Stimulated activated CD4-positive, alpha-beta T cell treated with anti-CD3 and anti-CD28 coated beads, Interleukin-15, amount 100 ng/mL, for 1 hour (primary cell): ENCODE measurements at places on chromosomes 7 and 10.

- no peak for DNase-seq
These were observed 307.2 kb downstream of the PRPF18 start for GRCh38 chr10:13893926-13894325.

GRCh38 chr7:13336227-13336626, 648.8 kb downstream of the ARL4A start:
- DNase-seq: no peak

DNA sequence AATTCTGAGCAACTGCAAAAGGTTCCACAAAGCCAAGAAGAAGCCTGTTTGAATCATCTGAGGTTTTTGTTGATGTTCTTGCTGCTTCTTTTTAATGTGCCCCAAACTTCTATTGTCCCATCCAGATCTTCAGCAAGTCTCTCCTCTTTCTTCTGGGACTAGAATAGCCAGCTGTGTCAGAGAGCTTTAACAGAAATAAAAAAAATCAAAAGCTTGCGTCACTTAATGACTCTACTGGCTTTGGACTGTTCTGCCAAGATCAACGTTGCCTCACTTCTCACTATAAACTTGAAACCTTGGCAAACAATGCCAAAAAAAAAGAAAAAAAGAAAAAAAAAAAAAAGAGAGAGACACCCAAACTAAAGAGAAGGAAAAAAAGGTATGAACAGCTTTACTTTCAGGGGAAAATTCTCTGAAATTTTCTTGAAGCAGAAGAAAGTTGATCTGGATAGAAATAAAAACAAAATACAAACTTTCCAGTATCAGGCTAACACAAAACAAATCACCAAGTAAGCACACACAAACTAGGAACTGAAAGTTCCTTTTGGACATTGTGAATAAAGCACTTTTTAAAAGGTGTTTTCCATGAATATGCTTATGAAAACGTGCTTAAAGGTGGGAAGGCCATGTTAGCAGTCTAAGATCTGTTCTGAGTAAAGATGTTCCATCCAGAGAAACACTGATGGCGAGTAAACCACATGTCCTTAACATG, 14.8 kb downstream of the USP54 start:
- DNase-seq: no peak

DNA sequence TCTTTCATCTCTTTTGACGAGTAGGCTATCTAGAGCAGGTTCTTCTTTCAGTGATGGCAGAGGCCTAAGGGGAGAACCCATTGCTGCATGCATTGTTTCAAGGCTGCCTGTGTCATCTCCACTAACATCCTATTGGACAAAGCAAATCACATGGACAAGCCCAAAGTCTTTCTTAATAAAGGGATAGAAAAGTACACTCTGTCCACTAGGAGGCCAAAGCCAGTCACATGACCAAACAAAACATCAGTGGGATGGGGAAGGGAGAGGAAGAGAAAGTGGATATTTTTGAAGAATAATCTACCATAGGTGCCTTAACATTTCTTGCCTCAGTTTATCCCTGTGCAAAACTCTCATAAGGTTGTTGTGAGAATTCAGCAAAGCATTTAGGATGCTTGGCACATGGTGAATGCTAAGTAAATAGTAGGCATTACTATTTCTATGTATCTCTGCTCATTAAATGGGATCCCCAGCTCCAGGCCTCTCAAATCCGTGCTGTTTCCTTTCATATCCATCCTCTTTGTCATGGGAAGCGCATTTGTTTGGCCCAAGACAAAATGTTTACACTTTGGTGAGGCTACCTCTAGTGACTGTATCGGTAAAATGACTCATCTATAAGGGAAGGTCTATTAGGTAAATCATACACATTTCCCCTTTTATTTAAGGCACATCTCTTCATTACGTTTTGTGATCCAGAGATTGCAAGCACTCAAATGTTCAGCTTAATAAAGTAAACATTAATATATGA, 16.7 kb upstream of the CADPS2 start:
- DNase-seq: no peak

- no peak for DNase-seq
These were observed 479.5 kb downstream of the TNS3 start for GRCh38 chr7:47102331-47102841.

DNA sequence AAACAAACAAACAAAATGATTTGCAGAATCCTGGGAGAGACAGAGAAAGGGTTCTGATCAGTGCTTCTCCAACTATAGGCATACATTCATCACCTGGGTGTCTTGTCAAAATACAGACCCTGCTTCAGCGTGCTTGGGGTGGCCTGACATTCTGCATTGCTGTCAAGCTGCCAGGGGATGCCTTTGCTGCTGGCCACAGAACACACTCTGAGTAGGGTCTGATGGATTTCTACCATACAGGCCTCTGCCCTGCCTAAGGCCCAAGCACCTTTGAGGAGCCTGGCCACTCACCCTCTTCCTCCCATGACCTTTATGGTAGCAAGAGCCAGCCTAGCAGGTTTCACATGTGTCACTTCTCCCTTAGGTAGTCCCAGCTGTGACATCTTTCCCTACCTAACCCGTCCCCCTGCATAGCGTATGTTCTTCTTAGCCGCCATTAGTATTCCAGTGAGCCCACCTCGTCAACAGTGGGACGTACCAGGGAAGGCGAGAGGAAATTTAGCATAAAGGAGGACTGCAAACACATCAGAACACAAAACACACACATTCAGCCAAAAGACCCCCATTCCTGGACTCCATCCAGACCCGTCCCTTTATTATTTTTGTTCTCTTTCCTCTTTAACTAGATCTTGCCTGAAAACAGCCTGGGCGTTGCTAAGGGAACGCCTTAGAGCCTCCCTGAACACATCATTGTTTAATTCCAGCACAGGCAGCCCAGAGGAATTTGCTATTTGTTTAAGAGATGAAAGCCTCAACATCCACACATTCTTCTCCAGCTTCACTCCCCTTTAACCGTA, 43.9 kb upstream of the PODXL start:
- no peak for DNase-seq

DNA sequence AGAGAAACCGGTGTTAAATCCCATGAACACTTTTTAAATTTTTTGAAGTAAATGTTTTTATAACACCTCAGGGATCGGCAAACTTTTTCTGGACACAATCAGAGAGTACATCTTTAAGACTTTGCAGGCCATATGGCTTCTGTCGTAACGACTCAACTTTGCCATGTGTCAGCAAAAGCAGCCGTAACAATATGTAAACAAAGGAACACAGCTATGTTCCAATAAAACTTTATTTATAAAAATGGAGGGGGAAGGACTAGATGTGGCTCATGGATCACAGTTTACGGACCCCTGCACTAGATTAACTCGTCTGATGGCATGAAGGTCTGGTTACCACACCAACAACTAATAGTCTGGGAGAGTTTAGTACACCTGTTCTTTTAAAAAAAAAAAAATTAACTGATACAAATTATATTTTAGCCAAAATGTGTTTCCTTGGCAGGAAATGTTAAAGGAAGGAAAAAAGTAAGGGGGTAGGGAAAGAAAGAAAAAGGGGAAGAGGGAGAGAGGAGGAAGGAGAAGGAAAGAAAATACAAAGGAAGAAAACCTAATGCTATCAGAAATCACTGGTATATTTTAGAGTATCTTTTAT, 50.2 kb downstream of the ABI1 start:
- no peak for DNase-seq

- no peak for DNase-seq
These were observed 261.4 kb upstream of the ZWINT start for GRCh38 chr10:56622335-56622973.

GRCh38 chr10:82925547-82925946, 1050.6 kb downstream of the NRG3 start:
- DNase-seq: no peak

GRCh38 chr10:12721334-12721733, 280.2 kb downstream of the CCDC3 start:
- DNase-seq: no peak

GRCh38 chr7:80385508-80385907, 126.4 kb downstream of the GNAT3 start:
- DNase-seq: no peak

- DNase-seq: peak; percentile 40
These were observed 723 bp downstream of the MTURN start for GRCh38 chr7:30135301-30136116.

DNA sequence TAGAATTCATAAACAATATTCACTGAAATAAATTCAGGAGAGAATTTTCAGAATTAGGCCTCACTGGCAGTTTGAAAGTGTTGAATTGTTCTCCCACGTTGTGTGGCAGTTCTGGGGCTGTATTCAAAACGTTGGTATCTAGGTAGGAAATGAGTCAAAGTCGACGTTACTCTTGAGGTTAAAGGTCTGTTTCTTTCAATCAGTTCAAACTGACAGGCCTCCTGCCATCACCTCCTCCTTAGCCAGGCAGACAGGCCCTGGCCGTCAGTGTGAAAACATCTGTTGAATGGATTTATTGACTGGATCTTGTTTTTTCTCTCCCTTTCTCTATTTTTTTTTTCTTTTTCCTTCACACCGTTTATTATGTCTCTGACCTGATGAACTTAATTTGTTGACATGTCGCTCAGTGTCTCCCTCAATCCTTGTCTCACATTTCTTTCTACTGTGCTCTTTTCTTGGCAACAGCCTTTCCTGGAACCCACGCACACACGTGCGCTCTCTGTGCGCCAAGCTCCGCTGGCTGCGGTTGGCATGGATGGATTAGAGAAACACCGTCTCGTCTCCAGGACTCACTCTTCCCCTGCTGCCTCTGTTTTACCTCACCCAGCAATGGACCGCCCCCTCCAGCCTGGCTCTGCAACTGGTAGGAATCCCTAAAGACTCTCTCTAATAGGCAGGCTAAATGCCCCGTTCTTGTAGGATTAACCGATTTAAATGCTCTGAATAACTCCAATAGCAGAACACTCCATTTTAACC, 231.7 kb downstream of the HDAC9 start:
- no peak for DNase-seq

GRCh38 chr7:74454925-74455288, 1.2 kb downstream of the GTF2IRD1 start:
- DNase-seq: no peak

- DNase-seq: no peak
These were observed 26.5 kb upstream of the TRA2A start for GRCh38 chr7:23558303-23558702.

DNA sequence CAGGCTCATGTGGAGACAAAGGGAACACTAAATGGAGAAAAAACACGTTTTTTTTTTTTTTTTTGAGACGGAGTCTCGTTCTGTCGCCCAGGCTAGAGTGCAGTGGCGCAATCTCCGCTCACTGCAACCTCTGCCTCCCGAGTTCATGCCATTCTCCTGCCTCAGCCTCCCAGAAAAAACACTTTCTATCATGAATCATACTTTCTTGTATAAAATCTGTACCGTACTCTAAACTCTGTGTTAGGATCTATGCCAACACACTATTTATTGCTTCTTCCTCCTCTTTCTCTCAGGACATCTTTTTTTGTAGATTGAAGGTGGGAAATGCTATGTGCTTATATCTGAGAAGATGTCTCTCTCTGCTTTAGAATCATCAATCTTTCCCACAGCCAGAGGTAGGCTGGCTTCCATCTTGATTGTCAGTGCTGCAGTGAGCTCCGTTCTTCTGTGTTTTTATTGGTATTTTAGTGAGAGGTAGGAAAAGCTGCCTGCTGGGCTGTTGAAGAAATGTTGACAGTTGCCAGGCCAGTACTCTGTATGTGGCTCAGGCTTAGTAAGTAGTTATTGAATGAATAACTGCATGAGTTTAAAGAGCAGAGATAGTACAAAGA, 101.1 kb downstream of the GPR85 start:
- DNase-seq: no peak
